ENCODE measurements at places on chromosomes 1 and 21.
A peak's percentile ranks its signal among the peaks of the same experiment; 100 is the strongest.

GRCh38 chr1:203287898-203288297 lies 17.4 kb upstream of the BTG2 start:
- no peak for DNase-seq

GRCh38 chr1:228417483-228418203 lies 982 bp upstream of the TRIM17 start:
- DNase-seq = no peak

DNA sequence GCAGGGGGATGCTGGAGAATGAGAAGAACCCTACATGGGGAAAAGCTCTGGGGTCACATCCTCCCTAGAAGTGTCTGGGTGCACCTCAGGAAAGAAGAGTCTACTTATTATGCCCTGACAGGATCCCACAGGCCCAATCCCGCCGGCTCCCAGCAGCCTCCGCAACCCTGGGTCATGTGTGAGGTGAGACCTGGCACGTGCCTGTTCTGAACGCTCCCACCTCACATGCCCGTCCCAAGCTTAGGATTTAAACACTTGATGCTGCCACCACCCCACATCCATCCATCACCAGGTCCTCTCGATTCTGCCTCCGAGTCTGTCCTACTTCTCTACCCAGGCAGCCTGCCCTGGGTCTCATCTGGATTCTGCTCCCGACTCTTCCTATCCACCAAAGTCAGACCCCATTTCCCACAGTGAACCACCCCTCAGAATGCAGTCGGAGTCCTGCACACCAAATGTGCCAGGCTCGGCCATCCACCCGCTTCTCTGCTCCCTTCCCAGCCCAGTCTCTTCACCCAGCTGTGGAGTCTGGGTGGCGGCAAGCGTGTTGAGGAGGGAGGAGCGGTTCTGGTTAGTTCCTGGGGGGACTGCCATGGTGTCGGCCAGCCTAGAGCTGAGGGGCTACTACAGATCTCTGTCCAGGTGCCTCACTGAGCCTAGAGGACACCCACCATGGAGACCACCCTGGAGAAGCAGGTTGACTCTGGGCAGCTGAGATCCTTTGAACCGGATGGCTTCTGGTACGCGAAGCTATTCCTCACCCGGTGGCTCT lies 23.9 kb downstream of the SLC2A1 start:
- no peak for DNase-seq

DNA sequence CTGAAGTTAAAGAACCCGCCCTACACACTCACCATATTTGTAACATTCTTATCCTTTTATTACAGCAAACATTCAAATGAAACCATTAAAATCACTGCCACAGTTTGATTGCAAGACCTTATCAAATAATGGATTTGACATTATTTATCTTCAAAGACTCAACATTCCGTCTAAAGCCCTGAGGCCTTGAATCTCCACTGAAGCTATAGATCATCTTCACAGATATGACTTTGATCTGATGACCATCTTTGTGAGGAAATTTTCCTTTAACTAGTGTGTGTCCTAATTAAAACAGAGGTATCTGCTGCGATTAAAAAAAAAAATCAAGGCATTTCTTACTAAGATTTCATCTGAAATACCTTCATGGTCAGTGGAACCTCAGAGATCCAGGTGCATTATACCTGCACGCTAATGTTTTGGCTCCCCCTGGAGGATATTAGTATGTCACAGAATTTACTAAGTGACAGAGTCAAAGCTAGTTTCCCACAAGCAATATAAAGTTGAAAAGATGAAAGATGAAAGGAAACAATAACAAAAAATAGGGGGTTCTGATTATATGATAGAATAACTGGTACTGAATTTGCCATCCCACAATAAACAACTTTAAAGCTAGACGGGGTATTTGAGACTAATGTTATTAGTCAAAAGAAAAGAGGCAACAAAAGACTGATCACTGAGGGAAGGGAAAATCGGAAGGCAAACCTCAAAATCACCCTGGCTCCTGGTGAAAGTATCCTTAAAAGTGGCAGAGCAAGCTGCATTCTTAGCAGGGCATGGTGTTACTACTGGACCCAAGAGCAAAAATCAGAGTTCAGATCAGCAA lies 923.4 kb downstream of the NCAM2 start:
- DNase-seq = peak; percentile 5

DNA sequence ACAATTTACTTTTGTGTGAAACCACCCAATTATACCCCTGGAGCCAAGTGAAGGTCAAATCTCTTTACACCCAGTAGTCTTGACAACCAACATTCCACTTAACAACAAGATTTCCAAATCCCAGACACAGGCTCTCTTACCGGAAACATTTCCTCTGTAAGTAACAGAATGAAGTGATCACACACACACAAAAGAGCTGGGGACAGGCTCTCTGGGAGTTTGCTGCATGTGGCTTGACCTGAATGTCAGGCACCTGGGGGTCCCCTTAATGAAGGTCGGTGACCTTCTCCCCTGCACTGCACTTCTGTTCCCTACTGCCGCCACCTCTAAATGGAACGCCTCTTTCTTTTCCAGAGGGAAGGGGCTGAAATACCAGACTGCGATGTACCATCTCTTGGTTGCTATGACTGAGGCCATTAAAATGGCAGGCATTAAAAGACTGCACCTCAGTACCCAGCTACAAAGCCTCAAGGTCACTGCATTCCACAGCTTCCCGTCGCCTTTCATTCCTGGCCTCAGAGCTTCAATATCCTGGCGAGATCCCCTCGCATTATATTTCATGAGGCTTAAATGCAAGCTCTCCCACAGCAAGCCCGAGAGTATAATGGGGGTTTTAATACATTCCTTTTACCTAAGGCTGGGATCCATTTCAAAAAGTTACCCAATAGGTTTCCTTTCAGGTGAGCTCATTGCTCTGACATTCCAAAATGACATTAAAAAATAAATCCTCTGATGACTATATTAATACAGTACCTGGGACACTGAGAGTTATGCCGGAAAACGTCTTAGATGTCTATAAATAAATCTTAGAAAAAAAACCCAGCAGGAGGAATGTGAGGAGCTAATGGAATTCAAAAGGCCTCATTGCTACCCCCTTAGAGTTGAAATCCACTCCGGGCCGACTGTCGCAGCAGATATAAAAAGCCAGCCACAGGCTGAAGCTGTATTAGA lies 90.9 kb upstream of the DIRAS3 start:
- no peak for DNase-seq

DNA sequence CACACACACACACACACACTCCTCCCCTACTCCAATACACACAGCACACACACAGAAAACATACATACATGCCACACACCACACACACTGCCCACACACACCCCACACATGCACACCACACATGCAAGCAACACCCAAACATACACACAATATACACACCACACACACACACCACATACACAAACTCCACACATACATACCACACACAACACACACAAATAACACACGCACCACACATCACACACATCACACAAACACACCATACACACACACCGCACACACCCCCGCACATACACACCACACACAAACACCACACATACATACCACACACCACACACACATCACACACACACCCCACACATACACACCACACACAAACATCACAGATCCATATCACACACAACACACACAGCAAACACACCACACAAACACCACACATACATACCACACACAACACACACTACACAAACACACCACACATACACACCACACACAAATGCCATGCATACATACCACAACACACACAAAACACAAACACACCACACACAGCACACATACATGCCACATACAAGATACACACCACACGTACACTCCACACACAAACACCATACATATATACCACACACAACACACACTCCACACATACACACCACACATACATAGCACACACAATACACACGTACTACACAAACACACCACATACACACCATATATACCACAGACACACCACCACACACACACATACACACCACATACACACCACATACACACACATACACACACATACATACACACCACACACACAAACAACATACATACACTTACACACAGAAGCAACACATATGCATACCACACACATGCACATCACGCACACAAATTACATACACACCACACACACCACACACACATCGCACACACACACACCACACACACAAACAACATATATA lies 932 bp upstream of the RAB7B start:
- DNase-seq = no peak

DNA sequence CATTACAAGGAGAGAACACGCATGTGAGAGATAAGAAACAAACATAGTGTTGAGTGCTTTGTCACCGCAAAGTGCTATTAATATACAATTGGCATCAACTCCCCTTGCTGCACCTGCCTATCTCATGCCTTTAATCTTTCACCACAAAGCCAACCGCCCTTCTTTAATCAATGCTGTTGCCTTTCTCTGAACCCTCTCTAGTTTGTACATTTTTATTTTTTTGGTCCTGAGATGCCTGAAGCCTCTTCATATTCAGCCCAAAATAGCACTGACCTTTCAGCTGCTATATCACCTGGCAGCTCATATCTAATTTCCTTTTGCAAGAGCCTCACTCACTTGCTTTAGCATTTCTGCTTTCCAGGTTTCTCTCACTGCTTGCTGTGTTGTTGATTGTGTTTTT lies 504.7 kb downstream of the NUF2 start:
- peak; percentile 99 for DNase-seq

DNA sequence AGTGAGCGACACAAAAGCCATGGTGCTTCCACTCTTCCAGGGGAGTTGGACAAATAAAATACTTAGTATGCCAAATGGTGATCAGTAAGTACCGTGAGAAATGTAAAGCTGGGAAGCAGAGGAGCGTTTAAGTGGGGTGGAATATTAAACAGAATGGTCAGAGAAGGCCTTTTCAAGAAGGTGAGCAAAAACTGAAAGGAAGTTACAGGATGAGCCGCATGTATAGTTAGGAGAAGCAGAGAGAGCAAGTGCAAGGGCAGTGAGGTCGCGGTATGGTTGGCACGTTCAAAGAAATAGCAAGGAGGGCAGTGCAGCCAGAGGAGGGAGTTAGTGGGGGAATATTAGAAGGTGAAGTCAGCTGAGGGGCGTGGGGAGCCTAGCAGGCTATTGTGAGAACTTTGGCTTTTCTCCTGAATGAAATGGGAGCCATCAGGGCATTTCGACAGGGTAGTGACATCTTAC lies 748 bp upstream of the ATP6V0B start:
- no peak for DNase-seq

DNA sequence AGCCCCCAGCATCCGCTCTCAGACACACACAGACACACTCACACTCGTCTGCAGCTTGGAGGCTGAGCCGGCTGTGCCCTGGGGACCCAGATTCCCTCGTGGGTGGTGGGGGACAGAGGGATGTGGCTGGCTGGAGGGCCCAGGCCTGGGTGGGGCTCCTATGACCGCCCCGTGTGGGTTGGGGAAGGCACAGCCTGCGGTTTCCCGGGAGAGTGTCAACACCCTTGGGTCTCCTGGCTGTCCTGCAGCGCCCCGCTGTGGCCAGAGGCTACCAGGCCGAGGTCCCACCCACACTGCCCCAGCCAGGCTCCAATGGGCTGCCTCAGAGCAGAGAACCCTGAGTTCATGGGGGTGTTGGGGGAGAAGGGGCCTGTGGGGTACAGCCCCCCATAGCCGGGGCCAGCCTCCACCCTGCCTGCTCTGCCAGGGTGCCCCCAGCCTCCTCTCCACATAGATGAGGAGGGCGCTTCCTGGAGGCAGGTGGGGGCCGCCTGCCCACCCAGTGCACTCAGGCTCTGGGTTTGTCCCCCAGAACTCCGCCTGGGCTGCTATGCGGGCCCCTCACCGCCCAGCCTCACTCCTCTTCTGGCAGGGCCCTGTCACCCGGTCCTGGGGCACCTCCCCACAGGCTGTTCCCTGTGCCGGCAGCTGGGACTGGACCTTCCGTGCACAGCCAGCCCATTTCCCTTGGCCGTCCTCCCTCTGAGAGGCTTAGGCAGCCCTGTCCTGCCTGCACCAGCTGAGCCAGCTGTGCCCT lies at the start of gene TTC34:
Gene TTC34, minus strand, starts transcription at position 159 of the 757 bp plus-strand sequence. CDS start 866 bp downstream, outside the sequence.
- DNase-seq = peak; percentile 28

- no peak for DNase-seq
These were observed 399.2 kb downstream of the PTBP2 start for GRCh38 chr1:97120806-97121205.

DNA sequence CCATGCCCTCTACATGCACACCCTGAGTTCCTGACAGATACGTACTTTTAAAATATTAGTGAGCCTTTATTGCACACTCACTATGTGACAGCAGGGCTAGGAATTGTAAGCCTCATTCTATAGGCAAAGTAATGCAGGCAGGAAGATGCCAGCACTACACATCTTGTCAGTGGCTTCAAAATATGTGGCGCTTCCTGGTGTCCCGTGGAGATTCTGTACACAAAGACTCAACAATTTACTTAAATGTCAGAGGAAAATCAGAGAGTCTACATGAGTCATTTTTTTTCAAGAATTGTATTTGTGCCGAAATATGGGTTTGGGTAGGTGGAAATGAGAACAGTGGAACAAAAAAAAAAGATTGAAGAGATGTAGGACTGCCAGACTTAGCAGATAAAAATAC lies 27.6 kb downstream of the RNASEL start:
- DNase-seq = no peak

DNA sequence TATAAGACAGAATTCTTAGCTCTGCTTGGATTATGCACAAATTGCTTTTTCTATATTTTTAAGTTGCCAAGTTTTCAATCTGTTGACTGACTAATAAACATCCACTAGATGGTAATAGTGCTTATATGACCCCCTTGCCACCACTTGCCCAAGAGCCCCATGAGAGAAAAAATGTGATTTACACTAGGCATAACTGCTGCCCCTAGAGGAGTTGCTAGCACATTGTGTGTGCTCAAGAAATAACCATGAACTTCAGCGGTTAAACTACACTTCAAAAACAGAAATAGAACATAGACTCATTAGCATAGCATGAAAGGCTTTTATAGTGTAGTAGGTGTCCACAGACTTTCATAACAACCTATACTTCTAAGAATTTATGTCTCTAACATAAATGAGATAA lies 61.4 kb downstream of the BRINP3 start:
- no peak for DNase-seq

DNA sequence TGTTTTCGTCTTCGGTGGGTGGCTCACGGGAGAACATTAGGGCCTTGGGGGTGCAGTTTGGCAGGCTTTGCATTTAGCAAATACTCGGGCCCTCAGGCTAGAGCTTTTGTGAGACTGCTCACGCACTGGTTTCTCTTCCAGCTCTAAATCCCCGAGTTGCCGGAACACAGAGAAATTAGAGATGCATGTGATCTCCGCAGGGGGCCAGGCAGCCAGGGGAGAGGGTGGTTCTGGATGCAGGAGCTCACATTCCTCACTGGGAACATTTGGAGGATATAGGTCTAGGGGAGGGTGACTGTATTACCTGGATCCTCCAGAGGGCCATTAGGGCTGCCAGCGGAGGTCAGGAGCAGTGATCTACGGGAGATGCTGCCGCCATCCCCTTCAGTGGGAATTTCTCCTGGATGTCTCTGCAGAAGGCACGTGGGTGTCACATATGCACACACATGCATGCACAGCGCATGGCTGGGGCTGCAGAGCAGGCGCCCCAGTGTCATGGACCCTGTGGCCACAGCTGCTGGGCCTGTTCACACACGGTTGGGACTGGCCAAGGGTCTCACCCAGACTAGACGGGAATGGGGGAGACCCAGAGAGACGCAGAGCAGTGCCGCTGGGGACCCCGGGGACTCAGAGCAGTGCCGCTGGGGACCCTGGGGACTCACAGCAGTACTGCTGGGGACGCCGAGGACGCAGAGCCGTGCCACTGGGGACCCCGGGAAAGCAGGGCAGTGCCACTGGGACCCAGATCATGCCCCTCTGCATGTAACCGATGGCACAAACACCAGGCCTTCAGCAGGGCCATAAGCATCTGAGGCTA lies 258.7 kb downstream of the CAMTA1 start:
- no peak for DNase-seq

Data from SHP77 (cell line).